Renal pelvis (tissue), 12 donors: ENCODE measurements at places on chromosomes 5 and 9. TPM values are rescaled to one million over a fixed set of nuclear protein-coding genes. Genes with fewer than 3 reads are reported as not detected.

GRCh38 chr9:85900504-85901201, 40.3 kb upstream of the NAA35 start:
- no peak for DNase-seq

GRCh38 chr5:52603778-52604554, 183.8 kb upstream of the ITGA1 start:
- peak; percentile 9 for DNase-seq

DNA sequence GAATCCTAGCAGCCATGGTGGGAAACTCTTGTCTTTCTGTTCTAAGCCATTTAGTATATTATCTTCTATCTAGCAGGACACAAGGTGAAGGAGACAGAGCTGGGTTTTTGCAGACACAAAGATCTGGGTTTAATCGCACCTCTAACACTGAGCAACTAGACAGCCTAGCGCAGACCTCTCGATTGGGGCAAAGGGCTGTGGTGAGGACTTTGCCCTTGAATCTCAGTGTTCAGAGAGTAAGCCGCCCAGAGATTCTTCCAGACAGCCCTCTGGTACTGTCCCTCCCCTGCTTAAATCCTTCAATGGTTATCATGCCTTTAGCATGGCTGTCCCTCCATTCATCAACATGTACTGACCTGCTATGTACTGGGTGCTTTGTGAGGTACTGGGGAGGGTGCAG, 128.1 kb downstream of the CRB2 start:
- no peak for DNase-seq

DNA sequence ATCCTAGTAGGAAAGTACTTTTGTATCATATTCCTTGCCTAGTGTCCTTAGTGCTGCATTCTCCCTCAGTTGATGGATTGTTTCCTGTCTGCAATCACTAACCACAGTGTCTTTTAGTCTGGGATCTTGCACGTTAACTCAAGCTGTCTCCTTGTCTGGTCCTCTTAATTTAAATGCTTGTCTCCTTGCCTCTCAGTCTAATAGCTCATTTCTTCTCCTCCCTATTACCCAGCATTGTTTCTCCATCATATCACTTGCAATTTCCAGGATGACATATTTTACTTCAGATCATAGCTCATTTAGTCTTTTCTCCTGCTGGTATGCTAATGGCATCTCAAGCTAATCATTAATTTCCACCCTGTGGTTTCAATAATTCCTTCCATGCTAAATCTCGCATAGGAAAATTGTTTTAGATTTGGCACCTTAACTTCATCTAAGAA, 2052.0 kb upstream of the C9orf72 start:
- DNase-seq, result peak; percentile 9

The DMRTA1 gene
- polyA plus RNA-seq, result 1.1 TPM

The HOMER1 gene
- polyA plus RNA-seq, result 19.7 TPM
